ENCODE measurements at places on chromosomes 3 and 15.

DNA sequence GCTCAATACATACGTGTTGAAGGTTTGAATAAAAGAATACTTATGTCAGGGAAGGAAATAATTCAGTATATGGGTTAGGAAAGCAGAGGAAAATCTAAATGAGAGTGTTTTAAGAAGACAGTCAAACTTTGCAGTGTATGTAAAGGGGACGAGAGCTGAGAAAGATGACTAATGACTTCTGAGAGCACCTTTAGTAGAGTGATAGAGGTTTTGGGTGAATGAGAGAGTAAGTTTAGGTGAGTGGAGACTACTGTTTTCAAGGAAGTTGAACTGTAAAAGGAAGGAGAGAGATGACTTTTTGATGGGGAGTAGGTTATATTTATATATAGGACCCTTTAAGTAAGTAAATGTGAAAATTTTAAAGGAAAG is 9.4 kb downstream of the TBC1D23 start:
- DNase-seq = no peak

GRCh38 chr3:44987332-44987731 is 11.3 kb downstream of the EXOSC7 start:
- DNase-seq = no peak

DNA sequence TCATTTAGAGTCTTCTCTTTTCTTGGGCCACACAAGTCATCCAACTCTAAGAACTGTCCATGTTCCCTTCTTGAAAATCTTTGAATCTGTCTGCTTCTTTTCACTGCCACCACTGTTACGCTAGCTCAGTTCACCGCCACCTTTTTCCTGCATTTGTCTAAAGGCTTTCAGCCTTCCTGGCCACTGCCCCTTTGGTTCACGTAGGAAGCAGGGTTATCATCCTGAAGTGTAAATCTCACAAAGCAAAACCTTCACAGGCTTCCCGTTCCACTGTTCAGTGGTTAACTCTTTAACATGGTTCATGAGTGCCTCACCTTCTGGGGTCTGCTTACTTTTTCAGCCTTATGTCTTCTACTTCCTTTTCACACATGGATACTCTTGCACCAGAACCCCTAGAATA is 26.3 kb upstream of the CCDC39 start:
- no peak for DNase-seq

GRCh38 chr3:183710231-183710630 is 12.6 kb downstream of the YEATS2 start:
- no peak for DNase-seq

DNA sequence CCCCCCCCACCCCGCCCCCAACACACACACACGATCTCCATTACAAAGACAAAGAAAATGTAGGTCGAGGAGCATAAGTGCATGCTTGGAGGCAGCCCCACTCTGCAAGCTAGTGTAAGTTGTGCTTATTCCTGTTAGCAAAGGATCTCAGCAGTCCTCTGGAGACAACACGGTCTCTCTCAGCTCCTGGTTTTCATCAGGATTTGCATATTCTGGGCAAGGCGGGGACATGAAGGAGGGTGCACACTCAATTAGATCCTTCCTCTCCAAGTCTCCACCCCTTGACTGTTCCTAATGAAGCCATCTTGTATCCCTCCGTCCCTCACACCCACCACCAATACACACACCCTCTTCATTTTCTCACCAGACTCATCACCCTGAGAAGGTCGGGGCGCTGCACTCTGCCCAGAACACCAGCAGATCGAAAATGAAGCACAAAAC is 63.8 kb downstream of the MRPL46 start:
- no peak for DNase-seq

DNA sequence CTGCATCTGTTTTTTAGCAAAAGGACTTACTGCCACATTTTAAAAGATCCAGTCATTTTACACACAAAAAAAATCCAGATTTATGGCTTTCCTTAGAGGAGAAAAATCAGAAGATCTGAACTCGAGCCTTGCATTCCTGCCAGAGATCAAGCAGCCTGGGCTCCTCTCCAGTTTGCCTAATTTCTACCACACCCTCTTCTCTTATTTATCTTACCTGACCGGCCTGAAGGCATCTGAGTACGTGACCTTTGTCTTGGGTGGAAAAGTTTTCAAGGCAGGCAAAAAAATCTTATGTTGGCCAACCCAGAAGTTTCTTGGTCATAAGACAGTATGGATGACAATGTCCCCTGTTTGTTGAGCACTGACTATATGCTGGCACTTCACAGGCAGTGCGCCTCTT is 60.3 kb downstream of the CHRD start:
- DNase-seq = no peak

DNA sequence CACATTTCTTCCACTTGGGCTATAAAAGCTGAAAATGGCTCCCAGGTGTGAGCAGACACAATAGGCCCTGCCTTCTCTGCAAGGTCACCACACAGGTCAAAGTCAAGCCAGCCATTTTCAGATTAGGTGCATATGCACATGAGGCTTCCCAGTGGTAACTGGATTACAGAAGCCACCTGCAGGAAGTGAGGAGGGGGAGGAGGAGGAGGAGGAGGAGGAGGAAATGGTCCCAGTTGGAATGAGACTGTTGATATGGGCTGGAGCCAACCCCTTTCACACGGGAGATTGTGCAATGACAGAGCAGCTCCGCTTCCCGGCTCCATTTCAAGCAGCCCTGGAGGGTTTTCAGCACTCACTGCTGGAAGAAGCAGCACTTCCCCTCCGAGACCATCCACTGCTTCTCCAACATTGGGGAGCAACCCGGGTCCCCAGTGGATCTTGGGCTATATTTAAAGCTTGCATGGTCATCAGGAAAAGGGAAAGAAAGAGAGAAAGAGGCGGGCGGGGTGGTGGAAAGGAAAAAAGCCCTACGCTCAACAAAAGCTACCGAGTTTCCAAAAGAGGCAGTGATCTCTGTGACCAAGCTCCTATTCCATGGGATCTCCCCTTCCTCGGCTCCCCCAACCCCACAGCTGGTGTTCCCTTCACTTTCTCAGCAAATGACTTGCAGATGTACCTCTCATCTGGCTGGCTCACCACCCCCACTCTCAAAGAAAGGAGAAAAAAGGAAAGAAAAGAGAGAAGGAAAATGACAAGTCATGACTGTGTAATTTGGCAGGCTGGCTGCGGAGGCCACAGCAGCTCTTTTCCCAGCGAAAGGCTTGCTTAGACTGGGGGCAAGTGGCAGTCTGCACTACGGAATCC is 58.3 kb downstream of the LRIG1 start:
- no peak for DNase-seq

- no peak for DNase-seq
Observed at GRCh38 chr3:148078658-148079057, 619.0 kb upstream of the AGTR1 start.

DNA sequence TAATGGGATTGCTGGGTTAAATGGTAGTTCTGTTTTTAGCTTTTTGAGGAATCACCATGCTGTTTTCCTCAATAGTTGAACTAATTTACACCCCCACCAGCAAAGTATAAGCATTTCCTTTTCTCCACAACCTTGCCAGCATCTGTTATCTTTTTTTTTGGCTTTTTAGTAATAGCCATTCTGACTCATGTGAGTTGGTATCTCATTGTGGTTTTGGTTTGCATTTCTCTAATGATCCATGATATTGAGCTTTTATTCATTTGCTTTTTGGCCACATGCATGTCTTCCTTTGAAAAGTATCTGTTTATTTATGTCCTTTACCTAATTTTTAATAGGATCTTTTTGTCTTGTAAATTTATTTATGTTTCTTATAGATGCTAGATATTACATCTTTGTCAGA is 288.2 kb downstream of the EPHA6 start:
- no peak for DNase-seq

GRCh38 chr15:61879219-61879618 is 181.0 kb downstream of the VPS13C start:
- DNase-seq = no peak

GRCh38 chr3:169699536-169700050 is 36.1 kb upstream of the MECOM start:
- no peak for DNase-seq

DNA sequence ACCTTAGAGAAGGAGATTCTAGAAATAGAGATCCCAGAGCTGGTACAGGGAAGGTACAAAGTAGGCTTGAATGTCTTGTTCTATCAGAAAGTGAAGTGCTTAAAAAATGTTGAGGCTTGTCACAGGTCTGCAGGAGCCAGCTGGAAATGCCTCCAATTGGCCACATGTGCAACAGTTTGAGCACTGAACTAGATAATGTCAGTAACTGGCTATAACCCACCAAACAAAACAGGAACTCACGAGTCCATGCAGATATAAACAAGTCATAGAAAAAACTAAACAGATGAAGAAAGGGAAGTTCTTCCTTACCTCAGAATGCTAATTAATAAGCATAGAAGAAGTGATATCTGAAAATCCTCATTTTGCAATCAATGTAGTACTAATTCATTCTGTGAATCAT is 11.9 kb upstream of the TF start:
- DNase-seq = no peak

- no peak for DNase-seq
Observed at GRCh38 chr3:17372362-17373210, 369.8 kb downstream of the TBC1D5 start.

DNA sequence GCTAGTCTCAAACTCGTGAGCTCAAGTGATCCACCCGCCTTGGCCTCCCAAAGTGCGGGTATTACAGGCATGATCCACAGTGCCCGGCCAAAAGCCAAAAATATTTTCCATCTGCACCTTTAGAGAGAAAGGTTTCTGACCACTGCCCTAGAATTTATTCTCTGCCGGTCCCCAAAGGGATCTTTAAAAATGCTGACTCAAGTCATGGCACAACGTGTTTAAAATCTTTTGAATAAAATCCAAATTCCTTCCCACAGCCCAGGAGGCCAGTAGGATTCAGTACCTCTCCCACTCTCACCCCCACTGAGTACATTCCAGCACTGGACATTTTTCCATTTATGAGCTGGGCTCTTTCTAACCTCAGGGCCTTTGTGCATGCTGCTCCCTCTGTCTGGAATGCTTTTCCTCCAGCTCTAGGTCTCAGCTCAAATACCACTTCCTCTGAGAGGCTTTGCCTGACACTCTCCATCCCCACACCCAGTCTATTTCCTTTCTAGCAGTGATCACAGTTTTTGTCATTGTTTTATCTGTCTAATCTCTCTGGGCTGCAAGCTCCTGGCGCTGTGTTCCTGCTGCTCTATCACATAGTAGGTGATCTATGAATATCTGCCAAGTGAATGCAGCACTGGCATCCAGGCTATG is 502.9 kb downstream of the SHQ1 start:
- no peak for DNase-seq

GRCh38 chr3:16907243-16907642 is 22.5 kb downstream of the PLCL2 start:
- DNase-seq = no peak

DNA sequence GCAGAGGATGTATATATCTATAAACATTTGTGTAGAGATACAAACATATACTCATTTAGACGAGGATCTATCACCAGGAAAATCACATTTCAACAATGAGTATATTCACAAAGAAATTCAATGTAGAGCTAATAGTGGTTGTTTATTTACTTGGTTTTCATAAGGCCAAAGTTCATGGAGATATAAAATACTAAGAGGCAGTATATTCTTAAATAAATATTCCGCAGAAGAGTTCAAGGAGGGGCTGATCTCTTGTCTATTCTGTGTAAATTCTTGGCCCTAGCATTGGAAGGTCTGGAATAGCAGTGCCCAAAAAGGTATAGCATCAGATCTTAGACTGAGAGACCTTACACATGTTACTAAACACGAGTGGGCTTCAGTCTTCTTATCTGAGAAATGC is 122.1 kb downstream of the EDEM1 start:
- no peak for DNase-seq

DNA sequence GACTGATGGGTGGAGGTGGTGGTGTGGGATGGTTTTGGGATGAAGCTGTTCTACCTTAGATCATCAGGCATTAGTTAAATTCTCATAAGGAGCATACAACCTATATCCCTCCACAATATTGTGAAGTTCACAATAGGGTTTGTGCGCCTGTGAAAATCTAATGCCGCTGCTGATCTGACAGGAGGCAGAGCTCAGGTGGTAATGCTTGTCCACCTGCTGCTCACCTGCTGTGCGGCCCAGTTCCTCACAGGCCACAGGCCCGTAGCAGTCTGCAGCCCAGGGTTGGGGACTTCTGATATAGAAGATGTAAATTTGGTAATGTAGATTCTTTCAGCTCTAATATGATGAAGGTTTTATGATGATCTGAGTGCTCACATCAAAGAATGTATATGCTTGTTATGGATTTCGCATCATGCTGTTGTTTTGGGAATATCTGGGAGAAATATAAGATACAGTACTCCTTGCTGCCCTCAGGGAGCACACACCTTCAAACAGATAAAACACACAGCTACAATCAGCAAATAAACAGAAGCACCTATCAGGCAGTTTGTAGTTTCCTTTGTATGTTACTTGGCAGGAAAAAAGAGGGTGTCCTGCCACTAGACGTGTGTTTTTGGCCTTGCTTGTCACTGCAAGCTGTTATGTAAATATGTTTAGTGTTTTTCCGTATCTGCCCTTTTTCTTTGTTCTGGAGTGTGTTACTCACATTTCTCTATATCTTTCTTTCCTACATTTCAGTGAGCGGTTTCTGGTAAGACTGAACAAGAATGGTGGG is 239.1 kb upstream of the MANF start:
- DNase-seq = no peak

DNA sequence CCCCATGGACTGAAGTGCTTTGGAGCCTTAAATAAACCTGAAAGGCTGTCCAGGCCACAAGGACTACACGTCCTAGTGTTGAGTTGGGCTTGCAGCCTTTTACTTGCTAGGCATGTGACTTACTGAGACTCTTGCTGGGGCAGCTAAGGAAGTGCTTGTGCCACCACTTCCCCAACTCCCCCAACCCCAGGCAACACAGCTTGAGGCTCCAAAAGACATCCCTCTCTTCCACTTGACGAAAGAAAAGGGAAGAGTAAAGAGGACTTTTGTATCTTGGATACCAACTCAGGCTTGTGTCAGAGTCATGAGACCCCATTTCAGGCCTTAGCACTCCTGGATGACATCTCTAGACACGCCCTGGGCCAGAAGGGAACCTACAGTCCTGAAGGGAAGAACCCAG is 109.8 kb downstream of the XRN1 start:
- DNase-seq = no peak

DNA sequence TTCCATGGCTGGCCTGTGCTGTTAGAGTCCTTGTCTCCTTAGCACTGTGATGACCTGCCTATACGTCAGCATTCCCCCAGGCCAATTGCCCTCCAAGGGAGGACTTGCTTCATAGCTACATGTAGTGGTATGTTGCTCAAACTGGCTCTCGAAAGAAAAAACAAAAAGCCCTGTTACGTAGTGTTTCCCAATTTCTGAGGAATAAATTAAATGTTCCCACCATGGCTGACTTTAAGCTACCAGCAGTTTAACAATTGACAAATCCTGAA is 54.6 kb downstream of the WNT7A start:
- DNase-seq = no peak

- no peak for DNase-seq
Observed at GRCh38 chr3:31433679-31433992, 99.1 kb upstream of the STT3B start.

All from stimulated activated CD4-positive, alpha-beta T cell treated with anti-CD3 and anti-CD28 coated beads, Interleukin-15, amount 100 ng/mL, for 48 hours (primary cell).